ENCODE measurements at places on chromosomes 3 and 15. TPM values are rescaled to one million over a fixed set of nuclear protein-coding genes. Genes with fewer than 3 reads are reported as not detected.
A peak's percentile ranks its signal among the peaks of the same experiment; 100 is the strongest.

GRCh38 chr3:115086344-115086743, 60.7 kb downstream of the ZBTB20 start:
- peak; percentile 43 for ATAC-seq

The FANCD2OS gene
- total RNA-seq: not detected

The MLF1 gene
- total RNA-seq: 9.8 TPM

DNA sequence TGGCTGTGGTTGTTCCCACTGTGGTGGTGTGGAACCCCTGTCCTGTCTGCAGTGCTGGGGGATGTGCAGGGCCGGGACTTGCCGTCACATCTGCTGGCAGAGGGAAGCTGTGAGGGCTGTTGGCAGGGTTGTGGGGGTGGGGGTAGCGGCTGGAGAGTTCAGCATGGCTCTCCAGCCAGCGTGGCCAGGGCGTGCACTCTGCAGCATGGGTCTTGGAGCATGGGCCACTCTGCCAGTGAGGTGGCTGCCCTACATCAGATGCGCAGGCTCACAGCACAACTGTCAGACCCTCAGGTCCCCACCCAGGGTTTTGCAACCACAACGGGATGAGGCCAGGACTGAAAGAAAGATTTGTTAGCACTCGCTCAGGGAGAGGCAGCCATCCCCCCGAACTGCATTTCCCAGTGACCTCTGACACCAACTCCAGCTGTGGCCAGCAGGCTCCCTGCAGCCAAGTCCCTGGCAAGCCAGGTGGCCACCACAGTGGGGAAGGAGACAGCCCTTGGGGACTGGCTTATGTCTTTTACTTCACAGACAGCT, 237.7 kb upstream of the LYSMD4 start:
- ATAC-seq: no peak

The LRTM1 gene
- not detected for total RNA-seq

- no peak for ATAC-seq
Observed at GRCh38 chr3:175941352-175941751, 1082.2 kb downstream of the NAALADL2 start.

- ATAC-seq: no peak
Observed at GRCh38 chr3:50100956-50101845, 12.5 kb downstream of the RBM5 start.

DNA sequence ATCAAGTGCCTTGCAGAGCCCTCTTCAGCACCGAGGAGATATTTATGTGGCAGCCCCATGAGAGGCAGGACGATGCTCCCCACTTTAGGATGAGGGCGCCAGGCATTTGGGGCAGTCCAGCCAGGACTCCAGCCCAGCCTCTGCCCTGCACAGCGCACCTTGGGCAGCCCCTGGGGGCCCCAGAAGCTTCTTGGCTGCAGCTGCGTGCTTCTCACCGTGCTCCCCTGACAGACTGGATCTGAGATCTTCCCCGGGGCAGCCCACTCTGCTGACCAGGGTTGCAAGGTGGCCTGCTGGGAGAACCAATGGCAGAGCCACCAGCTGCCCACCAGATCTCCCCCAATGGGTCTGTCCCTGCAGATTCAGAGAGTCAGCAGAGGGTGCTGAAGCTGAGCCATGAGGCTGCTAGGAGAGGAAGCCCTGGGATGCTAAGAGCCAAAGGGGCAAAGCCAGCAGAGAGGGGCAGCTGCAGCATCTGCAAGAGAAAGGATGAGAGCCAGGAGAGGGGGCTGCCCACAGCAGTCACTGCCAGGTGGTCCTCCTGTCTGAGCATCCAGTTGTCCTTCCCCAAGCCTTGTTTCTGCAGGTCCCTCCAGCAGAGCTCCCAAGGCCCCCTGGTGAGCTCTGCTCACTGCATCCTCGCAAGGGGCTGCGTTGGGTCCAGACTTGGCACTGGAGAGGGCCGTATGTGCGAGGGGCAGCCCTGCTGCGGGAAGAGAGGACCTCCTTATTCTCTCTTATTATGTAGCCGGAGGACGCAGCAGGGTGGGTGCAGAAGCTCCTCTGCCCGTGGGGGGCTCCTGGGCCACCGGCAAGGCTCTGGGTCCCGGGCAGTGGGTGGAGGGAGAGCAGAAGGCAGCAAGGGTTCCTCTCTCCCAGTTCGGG, 14.7 kb upstream of the KLF13 start:
- ATAC-seq: no peak

DNA sequence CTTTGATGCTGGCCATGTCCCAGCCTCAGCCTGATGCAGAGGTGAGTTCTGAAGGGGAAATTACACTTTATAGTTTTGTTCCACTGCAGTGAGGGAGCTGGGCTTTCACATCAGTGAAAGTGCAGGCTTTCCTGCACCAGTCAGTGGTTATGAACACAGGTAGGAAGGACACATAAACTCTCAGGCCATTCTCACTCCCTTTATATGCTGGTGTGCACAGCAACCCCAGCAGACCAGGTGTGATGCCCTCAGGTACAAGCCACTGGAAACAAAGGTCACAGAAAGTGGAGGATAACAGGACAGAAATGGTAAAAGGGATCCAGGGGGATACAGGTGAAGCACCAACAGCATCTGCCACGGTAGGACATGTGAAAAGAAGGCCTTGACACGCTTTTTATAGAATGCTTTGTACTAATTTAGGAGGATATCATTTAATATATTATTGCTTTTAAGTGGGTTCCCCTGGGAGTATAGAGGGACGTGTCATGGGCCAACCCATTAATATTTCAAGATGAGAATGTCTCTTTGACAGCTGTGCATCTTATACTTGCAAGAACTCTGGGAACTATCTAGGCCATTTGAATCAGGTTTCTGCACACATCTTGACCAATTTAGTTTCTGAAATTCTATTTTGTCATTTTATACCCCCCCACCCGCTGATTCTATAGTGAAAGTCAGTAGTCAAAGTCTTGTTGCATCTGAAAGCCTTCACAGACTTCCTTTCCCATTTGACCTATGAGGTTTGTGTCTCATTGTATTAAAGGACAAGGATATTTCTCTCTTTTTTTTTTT, 25.0 kb upstream of the BLM start:
- no peak for ATAC-seq

All from motor neuron (in vitro differentiated cells).